ENCODE measurements at places on chromosomes 16 and 17. TPM values are rescaled to one million over a fixed set of nuclear protein-coding genes. Genes with fewer than 3 reads are reported as not detected.
A peak's percentile ranks its signal among the peaks of the same experiment; 100 is the strongest.

GPRC5B gene
- 41.9 TPM for total RNA-seq

TMED6 gene
- 1.3 TPM for total RNA-seq

FOXF1 gene
- 0.07 TPM for total RNA-seq

- no peaks in the 10 kb centered on the region for H3K36me3 ChIP-seq
- no peak overlapping the region for H3K27ac ChIP-seq
- H3K4me3 ChIP-seq = no peak overlapping the region
These were observed 177.7 kb downstream of the TMEM132E start for GRCh38 chr17:34757106-34757505.

- H3K36me3 ChIP-seq = no peaks in the 10 kb centered on the region
- DNase-seq = peak; percentile 49
- no peaks in the 10 kb centered on the region for H3K4me1 ChIP-seq
- peak overlapping the region; percentile 46 for H3K27ac ChIP-seq
These were observed 2.3 kb downstream of the ARL4D start for GRCh38 chr17:43400943-43401717.

GRCh38 chr17:193841-194806, 12.7 kb upstream of the DOC2B start:
- no peak overlapping the region for H3K4me3 ChIP-seq
- H3K4me1 ChIP-seq = no peaks in the 10 kb centered on the region
- no peak for DNase-seq
